ENCODE measurements at places on chromosomes 4 and X.

- DNase-seq, result no peak
These were observed 229.8 kb upstream of the STS start for GRCh38 chrX:6917666-6918065.

DNA sequence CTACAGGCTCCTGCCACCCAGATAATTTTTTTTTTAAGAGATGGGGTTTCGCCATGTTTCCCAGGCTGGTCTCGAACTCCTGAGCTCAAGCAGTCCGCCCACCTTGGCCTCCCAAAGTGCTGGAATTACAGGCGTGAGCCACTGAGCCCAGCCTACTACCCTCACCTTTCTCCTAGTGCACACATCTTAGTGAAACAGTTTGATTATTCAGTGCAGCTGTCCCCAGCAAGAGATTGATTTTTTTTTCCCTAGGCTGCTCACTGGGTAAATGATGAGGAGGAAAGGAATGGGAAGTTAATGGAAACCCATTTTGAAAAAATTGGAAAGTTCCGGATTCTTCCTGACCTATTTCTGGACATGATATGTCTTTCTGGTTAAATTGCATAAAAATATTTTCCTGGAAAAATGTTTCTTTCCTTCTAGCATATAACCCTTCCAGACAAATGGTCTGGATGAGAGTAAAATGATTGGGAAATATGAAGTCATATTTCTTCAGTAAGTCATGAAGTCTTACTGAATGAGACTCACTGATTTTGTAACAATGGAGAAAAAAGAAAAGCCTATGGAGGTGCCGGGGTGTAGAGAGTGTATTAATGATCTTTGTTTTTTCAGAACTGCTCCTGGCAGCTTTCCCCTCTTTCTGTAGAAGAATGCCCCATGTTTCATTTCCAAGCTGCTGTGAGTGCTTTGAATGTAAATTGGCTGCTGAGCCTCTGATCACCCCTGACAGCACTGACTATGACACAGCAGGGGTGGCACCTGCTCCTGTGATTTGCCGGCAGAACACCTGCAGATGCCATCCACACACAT lies 19.5 kb upstream of the ZNF41 start:
- no peak for DNase-seq

DNA sequence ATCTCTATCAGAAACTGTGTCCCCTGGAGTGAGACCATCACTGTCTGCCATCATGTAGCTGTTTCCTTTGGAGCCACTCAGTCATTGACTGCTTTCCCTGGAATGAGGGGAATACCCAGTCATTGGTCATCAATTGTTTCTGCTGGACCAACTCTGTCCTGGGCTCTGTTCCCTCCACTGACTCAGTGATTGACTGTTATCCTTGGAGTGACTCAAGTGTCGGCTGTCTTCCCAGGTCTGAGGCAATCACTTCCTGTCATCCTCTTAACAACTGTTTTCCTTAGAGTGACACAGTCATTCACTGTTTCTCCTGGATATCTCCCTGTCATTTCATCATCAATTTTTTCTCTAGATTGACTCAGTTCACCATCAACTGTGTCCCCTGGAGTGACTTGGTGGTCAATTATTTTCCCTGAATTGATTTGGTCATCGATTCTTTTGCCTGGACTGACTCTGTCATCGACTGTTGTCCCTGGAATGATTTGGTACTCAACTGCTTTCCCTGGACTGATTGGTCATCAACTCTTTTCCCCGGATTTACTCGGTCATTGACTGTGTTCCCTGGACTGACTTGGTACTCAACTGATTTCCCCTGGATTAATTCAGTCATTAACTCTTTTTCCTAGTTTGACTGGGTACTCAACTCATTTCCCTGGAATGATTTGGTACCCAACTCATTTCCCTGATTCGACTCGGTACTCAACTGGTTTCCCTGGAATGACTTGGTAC lies 327.9 kb upstream of the VCX start:
- no peak for DNase-seq

GRCh38 chrX:12949927-12950656 lies 24.8 kb upstream of the TMSB4X start:
- DNase-seq, result no peak

DNA sequence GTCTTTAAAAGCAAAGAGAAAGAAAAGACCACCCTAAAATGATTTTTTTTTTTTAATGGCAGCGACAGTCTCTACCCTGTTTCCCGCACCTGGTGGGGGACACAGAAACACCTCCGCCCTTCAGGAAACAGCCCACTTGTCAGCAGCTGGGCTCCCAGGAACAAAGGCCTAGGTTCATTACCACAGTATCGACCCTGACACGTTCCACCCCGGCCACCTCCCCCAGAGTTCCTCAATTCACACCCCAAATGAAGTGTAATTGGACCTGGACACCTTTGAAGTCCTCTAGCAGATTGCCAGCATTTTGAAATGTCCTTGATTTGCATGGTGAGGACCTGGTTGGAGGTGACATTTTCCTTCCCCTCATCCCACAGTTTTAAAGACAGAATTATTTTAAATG lies 175.0 kb upstream of the BCOR start:
- DNase-seq, result no peak

GRCh38 chr4:84578540-84579402 lies 4.2 kb upstream of the CDS1 start:
- peak; percentile 13 for DNase-seq

DNA sequence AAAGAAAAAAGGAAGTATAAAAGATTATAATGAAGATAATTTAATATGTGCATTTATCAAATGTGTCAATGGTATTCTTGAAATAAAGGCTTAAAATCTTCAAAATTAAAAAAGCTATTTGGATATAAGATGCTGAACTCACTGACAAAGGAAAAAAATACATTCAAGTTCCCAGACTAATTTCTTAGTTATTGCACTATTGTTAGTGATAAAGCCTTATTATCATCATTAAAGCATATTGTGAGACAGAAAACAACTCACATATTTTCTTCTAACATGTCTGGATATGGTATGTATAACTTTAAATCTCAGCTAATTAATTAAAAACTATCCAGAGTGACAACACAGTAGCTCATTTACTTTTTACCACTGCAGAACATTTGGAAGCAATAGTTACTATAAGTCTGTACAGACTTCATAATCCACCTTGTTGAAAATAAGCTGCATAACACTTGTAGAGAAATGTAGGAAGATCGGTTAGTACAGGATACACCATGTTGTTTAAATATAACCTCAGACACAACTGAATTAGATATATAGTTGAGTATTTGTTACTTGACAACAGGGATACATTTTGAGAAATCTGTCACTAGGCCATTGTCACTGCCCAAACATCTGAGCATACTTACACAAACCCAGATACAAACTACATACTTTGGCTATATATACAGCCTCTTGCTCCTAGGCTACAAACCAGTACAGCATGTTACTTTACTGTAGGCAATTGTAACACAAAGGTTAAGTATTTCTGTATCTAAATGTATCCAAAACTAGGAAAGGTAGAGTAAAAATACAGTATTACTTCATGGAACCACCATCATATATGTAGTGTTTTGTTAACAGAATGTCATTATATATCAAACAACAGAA lies 12.8 kb upstream of the FAM200B start:
- no peak for DNase-seq

- DNase-seq, result no peak
These were observed 37.2 kb downstream of the EIF4E start for GRCh38 chr4:98891478-98892337.

DNA sequence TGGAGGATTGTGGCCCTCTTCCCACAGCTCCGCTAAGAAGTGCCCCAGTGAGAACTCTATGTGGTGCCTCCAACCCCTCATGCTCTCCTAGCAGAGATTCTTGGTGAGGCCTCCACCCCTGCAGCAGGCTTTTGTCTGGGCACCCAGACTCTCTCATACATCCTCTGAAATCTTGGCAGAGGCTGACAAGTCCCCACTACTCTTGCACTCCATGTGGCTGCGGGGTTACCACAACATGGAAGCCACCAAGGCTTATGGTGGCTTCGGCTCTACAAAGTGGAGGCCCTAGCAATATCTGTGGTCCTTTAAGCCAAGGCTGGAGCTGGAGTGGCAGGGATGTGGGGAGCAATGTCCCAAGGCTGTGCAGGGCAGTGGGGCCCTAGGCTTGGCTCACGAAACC lies 255.2 kb downstream of the COX7B2 start:
- DNase-seq, result no peak

GRCh38 chrX:54452920-54453319 lies 12.7 kb downstream of the TSR2 start:
- peak; percentile 22 for DNase-seq

DNA sequence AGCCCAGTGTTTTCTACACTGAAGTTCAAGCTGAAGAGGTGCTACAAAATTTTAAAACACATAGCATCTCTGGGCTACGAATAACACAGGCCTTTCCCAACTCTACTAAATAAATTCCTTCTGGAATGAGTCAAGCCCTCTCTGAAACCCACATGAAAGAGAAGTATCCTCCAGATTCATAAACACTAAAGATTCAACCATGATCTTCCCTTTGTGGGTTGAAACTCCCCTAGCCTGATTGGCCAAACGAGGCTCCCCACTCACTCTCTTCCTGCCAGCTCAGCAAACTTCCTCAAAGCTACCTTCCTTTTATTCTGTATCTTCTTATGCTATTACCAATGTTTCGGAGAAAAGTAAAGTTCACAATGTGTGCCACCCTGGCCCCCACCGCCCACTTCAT lies 95.4 kb downstream of the NKX6-1 start:
- DNase-seq, result no peak

GRCh38 chr4:106512706-106513105 lies 144.1 kb upstream of the GIMD1 start:
- DNase-seq, result no peak

DNA sequence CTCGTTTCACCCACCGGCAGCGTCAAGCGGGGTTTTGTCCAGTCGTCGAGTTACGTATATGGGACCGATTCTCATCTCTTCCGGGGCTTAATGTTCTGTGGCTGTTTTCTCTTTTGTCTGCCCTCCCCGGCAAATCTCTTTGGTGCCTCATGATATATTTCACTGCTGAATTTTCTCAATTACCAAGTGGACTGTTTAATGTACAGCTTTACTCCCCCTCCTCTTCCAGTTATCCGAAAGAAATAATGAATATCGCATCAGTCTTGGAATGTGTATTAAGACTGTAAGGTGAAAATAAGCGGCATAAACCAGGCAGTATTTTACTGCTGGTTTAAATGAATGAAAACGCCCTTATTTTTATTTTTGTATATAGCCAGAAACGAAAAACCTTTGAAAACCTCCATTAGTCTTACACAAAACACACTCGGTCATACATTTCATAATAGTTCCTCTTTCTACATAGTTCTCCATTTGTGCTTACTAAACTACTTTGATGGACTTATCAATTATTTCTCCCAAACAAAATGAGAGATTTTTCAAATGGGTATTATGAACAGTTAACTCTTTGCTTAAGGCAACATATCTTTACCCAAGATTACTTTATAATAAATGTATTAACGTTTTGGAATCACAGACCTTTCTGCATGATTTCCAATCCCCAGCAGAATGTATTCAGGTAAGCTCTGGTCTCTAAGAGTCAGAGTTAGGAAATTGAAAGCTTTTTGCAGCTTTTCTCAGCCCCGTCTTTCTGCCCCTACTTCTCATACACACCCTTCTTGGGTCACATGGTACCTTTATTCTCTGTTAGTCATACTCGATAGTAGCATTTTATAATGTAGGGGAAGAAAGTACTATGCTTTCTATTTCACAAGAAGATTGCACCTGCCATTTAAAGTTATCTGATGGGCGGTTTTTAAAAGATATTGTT lies 979 bp downstream of the RP2 start:
- DNase-seq, result no peak

GRCh38 chr4:152278172-152278504 lies 257.8 kb downstream of the FBXW7 start:
- DNase-seq, result no peak

DNA sequence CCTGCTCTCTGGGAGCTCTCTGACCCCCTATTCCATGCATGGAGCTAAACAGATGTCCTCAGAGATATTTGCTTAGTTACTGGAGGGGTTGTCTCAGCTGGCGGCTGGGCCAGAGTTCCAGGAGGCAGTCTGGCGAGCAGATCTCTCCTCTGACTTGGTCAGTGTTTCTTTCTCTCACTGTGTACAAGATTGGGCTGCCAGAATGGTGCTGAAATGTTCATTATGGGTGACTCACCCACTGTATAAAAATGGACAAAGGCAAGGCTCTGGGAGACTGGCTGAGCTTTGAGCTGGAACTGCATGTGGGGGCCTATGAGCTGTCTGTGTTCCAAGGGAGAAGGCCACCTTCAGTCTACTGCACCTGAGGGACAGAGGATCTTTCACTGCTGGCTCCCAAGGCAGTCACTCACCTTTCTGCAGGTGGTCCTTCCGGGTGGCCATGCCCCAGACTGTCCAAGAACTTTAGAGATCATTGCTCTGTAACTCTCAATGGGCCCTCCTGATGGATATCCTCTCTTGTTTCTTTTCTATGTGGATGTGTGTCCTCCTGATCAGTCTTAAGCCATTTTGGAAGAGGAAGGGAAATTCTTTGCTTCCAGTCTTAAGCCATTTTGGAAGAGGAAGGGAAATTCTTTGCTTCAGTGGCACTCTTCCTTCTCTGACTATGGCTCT lies 88.2 kb downstream of the CFAP299 start:
- no peak for DNase-seq

DNA sequence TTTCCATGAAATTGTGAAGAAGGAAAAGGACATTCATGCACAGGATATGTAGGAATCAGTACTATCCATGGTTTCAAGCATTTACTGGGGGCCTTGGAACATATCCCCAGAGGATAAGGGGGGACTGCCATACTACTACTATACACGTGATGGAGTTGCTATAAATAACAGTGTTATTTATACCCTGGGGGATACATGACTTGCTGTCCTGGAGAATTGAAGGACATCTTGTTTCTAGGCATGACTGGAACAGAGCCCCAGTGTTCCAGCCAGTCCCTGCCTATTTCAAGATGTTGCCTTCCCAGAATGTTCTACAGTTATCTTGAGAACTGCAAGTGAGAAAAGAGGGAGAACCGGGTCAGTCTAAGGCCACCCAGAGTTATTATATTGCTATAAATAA lies 39.6 kb upstream of the ZNF81 start:
- no peak for DNase-seq

DNA sequence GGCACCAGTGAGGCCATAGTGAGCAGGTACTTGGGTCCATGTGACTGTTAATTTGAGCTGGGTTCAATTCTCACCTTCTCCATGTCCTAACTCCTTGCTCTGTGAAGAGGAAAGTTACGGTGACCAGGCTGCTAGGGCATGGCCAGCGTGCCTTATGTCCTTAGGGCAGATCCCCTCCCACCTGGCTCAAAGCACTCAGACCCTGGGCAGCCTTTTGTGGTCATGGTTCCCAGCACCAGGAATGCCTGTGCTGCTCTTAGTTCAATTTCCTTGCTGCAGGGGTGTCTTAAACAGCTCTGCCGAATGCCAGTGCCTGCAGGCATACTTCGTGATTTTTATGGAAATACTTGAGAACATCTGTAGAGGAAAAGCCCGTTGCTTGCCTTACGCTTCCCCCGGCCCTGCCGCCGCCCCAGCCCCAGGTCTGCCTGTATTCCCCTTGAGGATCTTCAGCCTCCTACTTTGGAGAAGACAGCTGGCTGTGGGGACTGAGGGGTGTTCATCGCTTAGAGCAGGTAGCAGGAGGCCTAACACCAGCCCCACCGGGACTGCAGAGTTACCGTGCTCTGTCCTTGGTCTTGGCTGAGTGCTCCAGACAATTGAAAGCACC lies 3.1 kb upstream of the CDK16 start:
- no peak for DNase-seq

GRCh38 chrX:34655501-34656455 lies 1.3 kb downstream of the TMEM47 start:
- no peak for DNase-seq

GRCh38 chr4:1097553-1097952 lies 15.8 kb downstream of the RNF212 start:
- no peak for DNase-seq

Data from A549 (cell line).